ENCODE measurements at places on chromosomes 1 and 21. TPM values are rescaled to one million over a fixed set of nuclear protein-coding genes. Genes with fewer than 3 reads are reported as not detected.
A peak's percentile ranks its signal among the peaks of the same experiment; 100 is the strongest.

Gene TNNI3K
- 3.9 TPM for total RNA-seq

Gene FLG
- total RNA-seq = not detected

DNA sequence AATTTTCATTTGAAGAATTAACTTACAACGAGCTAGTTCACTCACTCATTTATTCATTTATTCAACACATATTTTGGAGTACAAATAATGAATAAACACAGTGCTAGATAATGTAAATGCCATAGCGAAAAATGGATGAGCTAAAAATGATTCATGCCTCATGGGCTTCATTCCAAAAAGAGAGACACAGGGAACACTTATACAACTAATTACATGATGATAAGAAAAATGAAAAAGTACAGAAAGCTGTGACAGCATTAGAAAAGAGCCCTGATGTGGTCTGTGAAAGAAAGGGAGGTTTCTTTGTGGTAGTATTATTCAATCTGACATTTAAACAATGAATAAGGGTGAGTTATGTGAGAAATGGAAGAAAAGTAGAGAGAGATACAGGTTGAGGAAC lies 726.4 kb downstream of the AMY1C start:
- no peak overlapping the region for H3K4me3 ChIP-seq
- no peaks in the 10 kb centered on the region for H3K27me3 ChIP-seq
- no peak for DNase-seq

GRCh38 chr1:2311184-2312032 lies 79.9 kb downstream of the MORN1 start:
- no peak overlapping the region for H3K4me3 ChIP-seq
- peaks cover 36% of the 10 kb centered on the region for H3K36me3 ChIP-seq
- H3K4me1 ChIP-seq = peaks cover 63% of the 10 kb centered on the region
- peak overlapping the region; percentile 92 for H3K27ac ChIP-seq

Gene CLDN14
- total RNA-seq = not detected

GRCh38 chr1:165284454-165284853 lies 72.1 kb downstream of the LMX1A start:
- H3K36me3 ChIP-seq = no peaks in the 10 kb centered on the region
- no peak overlapping the region for H3K27ac ChIP-seq
- H3K4me1 ChIP-seq = no peaks in the 10 kb centered on the region
- H3K27me3 ChIP-seq = no peaks in the 10 kb centered on the region
- DNase-seq = no peak

DNA sequence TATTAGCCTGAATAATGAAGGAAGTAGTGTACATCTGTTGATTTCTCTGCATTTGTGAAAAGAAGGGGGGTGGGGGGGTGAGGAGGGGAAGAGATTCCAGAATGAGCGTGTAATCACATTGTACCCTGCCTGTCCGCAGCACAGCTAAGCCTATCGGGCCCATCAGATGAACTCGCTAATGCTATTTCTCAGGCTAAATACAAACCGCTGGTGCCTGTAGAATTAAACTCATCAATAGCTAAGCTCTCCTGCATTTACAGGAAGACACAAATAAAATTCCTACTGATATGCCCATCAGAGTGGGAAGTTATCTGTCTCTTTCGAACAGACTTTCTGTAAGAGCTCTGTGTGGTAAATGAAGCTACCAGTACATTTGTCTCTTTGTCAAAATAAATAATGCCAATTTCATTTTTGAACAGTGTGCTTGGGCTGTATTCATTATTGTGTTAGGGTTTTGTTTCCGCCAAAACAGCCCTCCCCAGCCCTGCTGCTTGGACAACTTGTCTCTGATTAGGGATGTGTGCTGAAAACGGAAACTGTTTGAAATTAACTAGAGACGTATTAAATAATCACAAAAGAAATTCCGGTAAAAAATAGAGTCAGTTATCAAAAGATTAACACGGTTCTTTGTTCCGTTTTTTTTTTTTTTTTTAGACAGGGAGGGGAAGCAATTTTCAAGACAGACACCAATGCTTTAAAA lies 305.4 kb downstream of the TTLL7 start:
- DNase-seq = no peak
- H3K27me3 ChIP-seq = no peaks in the 10 kb centered on the region
- H3K36me3 ChIP-seq = no peaks in the 10 kb centered on the region
- H3K4me1 ChIP-seq = peaks cover 6% of the 10 kb centered on the region

DNA sequence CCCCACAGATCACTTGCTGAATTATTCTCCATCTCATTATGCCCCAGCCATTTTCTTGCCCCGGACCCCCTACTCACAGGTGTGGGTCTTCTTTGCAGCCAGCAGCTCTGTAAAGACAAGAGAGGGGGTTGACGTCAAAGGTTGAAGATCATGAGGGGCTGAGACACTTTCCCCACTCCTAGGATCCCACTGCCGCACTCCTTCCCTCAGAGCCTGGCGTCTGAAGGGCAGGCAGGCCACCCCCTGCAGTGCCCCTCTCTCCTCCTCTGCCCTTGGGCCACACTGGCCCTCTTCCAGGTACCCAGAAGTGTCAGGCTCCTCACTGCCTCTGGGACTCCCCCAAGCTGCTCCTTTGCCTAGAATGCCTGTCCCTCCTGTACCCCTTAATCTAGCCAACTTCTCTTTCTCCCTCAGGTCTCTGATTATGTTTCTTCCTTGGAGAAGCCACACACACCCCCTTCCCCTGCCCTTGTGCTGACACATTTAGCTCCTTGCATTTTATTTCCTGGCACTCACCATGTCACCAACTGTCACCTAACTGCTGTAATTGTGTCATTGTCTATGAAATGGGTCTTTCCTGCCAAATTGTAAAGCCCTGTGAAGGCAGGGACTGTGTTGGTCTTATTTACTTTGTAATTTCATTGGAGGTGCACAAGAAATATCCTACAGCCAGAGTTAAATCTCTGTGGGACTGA lies 2.1 kb downstream of the RORC start:
- DNase-seq = no peak
- no peaks in the 10 kb centered on the region for H3K36me3 ChIP-seq
- no peak overlapping the region for H3K27ac ChIP-seq
- H3K27me3 ChIP-seq = no peaks in the 10 kb centered on the region
- H3K4me1 ChIP-seq = no peaks in the 10 kb centered on the region

DNA sequence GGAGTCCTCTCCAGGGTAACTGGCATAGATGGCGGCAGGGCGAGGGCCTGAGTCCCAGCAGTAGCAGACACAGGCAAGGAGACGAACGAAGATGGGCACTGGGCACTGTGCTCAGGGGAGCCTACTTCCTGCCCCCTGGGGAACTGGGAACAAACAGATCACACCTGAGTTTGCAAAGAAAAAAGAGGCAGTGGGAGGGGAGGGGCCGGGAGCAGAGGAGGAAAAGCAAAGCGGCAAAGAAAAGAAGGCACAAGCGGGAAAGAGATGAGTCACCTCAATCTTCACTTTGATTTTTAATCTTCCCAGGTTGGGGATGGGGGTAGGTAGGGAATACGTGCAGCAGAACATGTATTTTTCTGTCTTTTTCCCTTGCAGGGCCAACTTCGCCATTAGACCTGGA lies 44.0 kb downstream of the ZSCAN20 start:
- DNase-seq = no peak
- H3K27ac ChIP-seq = no peak overlapping the region
- H3K36me3 ChIP-seq = no peaks in the 10 kb centered on the region
- H3K4me3 ChIP-seq = no peak overlapping the region

Gene MLLT11
- total RNA-seq = 3.6 TPM

Gene AMIGO1
- 4.7 TPM for total RNA-seq

Gene SLC35F3
- total RNA-seq = 1.4 TPM

DNA sequence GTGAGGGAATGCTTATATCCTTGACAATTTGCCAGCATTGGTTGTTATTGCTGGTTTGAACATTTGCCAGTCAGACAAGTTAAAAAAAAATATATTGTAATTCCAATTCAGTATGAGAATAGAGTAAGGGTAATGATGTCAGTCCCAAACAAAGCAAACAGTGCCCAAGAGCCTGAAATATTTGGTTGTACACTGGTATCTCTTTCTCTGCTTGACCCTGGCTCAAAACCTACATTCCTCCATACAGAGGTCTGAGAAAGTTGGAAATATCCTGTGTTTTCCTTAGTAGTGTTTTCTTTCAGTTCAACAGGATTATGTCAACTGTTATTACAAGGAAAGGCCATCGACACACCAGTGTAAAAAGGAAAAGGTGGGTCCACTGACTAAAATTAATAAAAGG lies 145.6 kb downstream of the MRPL39 start:
- no peak overlapping the region for H3K27ac ChIP-seq
- no peaks in the 10 kb centered on the region for H3K36me3 ChIP-seq
- H3K27me3 ChIP-seq = no peaks in the 10 kb centered on the region
- peaks cover 8% of the 10 kb centered on the region for H3K4me1 ChIP-seq

DNA sequence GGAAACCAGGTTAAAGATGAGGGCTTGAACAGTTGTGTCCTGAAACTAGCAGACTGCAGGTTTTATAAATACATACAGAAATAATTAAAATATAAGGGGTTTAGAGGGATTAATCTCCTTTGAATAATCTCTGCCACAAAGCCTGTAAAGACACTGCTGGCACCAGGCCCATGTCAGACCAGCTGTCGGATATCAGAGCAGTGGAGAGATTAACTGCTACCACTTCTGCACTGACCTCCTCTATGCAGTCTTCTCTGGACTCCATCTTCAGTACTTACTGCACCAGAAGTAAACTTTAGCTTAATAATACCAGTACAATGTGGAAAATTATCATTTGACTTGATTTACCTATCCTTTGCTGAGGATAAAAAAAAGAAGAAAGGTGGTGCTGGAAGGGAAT lies 128.6 kb downstream of the LHX4 start:
- no peak overlapping the region for H3K27ac ChIP-seq
- no peak overlapping the region for H3K4me3 ChIP-seq
- no peaks in the 10 kb centered on the region for H3K27me3 ChIP-seq
- no peaks in the 10 kb centered on the region for H3K36me3 ChIP-seq
- DNase-seq = no peak
- H3K4me1 ChIP-seq = no peaks in the 10 kb centered on the region

GRCh38 chr1:36380143-36380619 lies 5.5 kb downstream of the STK40 start:
- H3K27ac ChIP-seq = peak overlapping the region; percentile 99
- DNase-seq = no peak
- H3K36me3 ChIP-seq = no peaks in the 10 kb centered on the region

GRCh38 chr1:223837206-223837605 lies 8.5 kb downstream of the TP53BP2 start:
- DNase-seq = no peak
- peaks cover 62% of the 10 kb centered on the region for H3K4me1 ChIP-seq
- H3K27me3 ChIP-seq = no peaks in the 10 kb centered on the region
- H3K36me3 ChIP-seq = no peaks in the 10 kb centered on the region
- peak overlapping the region; percentile 71 for H3K27ac ChIP-seq

Data from ascending aorta (tissue), 2 donors.